ENCODE measurements at places on chromosomes 6 and 20.

DNA sequence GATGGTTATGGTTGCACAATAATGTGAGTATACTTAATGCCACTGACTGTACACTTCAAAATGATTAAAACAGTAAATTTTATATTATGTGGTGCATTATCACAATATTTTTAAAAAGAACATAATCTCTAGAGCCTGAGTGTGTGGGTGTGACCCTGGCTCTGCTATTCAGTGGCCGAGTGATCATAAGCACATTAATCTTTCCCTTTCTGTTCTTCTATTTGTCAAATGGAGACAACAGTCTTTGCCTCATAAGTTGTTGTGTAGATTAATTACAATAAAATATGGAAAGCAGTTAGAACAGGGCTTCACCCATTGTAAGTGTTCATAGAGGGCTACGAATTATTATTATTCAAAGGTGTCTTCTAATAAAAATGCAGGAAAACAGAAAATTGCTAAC lies 548.6 kb downstream of the HTR1B start:
- DNase-seq = no peak

DNA sequence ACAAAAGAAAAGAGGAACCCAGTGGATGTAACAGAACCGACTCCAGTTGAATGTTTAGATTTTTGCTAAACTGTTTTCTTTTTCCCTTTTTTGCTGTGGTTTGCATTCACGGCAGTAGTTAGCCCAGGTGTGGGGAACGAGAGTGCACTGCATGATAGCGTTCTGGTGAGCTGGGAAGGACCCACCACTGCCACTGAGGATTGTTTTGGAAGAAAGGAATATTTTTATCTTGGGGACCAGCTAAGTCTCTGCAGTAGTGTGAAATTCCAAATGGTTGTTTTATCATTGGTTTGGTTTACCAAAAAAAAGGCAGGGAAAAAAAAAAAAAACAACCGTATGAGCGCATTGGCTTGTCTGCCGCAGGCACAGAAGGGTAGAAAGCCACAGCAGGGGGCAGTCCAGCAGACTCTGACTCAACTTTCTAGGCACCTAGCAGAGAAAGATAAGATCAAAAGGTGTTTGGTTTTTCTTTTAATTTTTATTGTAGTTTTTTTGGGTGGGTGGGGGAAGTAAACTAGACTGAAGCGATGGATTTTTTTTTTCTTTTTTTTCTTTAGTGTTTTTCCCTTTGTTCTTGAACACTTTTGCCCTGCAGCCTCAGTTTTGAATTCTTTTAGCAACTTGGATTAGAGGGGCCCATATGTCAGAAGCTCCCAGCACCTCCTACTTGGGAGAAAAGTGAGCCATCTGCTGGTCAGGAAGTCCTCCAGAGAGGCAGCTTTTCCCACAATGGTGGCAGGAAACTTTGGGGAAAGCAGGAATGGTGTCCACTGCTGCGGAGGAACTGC lies 13.5 kb upstream of the RAB5IF start:
- DNase-seq = peak; percentile 43

GRCh38 chr6:157059781-157060180 lies 263.5 kb downstream of the TMEM242 start:
- no peak for DNase-seq

DNA sequence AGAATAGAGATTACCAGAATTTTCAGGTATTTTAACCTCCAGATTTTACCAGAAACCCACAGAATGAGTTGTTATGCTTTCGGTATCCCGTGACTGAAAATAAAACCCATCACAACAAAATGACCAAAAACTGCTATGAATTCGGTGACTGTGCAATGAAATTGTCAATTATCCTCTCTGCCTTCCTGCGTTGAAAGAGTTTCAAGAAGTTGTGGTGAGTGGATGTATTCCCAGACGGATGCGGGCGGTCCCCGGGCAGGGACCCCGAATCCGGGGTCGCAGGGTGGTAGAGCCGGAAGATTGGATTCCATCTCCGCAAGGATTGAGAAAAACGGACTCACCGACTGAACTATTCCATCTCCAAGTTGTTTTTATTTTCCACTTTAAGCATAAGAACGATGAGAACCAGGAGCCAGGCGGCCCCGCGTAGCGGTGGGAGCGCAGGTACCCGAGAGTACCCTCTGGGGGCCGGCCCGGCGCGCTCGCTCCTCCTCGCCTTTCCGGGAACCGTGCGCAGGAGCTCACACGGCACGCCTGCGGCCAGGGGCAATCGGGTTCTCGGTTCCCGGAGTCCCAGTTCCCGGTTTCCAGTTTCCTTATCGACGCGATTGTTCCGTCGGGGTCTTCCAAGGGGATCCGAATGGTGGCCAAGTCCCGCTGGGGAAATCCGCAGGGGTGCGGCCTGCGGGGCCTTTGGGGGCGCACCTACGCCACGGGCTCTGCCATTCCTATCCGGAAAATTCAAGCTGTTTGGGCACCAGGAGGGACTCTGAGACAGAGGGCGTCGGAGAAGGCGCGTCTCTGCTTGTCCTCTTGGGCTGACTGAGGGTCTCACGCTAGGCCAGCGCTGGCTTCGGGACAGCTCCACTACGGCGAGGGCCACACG lies 104.9 kb upstream of the PRDM1 start:
- DNase-seq = no peak

- no peak for DNase-seq
Measured at GRCh38 chr6:134725590-134725989, 224.3 kb downstream of the ALDH8A1 start.

DNA sequence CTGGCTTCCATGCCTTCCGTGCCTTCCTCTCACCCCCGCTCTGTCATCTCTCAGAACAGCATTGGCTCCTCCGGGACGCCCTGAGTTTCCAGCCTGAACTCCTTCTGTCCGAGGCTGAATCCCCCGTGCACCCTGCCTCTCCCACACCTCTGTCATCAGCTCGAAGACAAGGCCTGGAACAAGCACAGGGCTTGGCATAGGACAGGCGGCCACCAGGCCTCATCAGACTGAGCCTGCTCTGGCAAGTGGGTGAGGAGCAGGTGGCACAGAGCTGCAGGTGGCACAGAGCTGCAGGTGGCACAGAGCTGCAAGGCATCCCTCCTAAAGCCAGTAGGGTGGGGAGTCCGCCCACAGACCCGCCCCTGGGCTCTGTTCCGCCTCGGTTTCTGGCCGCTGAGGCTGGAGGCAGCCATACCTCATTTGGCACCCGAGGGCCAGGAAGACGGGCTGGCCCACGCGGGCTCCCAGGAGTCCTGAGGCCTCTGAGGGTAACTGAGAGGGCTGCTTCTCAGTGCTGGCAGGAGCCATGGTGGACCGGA lies 60.2 kb downstream of the EZR start:
- no peak for DNase-seq

DNA sequence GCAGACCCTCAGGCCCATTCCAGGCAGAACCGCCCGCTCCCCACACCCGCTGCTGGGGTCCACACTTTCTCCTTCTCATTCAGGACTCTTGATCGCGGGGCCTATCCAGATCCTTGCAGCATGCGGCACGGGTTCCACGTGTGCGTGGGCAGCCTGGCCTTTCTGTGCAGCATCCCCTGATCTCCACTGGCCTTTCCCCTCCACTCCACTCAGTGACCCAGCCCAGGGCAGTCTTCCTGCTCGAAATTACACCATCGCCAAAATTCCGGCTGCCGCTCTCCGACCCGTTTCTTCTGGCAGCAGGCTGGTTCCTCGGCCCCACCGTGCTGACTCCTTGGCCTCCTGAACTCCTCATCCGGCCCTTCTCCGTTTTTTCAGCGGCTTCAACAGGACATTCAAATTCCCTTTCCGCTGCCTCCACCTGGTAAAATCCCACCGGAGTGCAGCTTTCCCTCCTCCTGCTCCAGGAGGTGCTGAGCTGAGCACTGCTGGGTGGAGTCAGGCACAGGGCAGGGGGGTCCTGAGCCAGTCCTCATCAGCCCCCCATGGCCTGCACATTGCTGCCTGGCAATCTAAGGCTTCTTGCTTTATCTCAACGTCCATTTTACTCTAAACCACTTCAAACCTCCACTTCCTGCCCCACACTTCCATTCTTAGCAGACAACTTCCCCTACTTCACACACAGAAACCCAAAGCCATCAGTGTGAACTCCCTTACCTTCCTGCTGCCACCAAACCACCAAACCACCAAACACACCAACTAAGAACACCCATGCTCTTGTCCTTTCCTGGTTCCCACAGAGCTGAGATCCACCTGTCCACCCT lies 9.0 kb downstream of the SFT2D1 start:
- no peak for DNase-seq

GRCh38 chr6:149354009-149354408 lies 36.5 kb downstream of the TAB2 start:
- DNase-seq = no peak

DNA sequence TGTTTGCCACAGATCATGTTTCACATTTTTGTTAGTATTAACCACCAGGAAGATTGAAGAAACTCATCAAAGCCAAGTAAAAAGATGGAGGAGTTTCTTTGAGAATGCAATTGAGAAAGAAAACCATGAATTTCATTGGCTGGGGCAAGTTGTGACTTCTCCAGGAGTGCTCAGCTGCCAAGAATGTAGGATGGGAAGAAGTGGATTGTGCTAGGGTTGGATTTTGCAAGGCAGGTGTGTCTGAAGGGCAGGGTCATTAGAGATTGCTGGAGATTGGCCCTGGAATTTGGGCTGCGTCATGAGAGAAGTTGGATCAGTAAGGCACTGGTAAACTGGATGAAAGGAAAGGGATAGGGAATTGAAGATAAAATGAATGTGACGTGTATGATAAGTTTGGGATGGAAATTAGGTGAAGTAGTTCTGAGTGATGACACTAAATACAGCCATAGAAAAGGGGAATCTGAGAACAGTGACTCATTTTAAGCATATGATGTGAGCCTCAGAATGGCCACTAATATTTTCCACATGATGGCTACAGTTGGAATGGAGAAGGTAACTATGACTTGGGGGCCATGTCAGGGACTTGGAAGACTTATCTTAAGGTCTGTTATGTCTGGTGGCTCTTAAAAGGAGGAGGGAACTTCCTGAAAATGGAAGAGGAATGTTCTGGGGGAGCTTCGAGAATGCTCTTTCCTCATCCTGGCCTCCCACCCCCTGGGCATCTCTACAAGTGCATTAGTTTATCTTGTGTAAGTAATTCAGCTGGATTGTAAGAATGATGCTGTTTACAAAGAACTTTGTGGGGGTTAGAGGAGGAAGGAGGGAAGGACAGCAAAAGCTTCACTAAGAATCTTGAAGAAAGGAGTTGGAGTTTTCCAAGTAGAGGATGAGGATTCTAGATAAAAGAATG lies 27.8 kb upstream of the ERVFRD-1 start:
- no peak for DNase-seq

GRCh38 chr20:32482442-32483261 lies 102.5 kb downstream of the NOL4L start:
- DNase-seq = peak; percentile 32

GRCh38 chr6:24981386-24981760 lies 45.6 kb upstream of the RIPOR2 start:
- DNase-seq = no peak

DNA sequence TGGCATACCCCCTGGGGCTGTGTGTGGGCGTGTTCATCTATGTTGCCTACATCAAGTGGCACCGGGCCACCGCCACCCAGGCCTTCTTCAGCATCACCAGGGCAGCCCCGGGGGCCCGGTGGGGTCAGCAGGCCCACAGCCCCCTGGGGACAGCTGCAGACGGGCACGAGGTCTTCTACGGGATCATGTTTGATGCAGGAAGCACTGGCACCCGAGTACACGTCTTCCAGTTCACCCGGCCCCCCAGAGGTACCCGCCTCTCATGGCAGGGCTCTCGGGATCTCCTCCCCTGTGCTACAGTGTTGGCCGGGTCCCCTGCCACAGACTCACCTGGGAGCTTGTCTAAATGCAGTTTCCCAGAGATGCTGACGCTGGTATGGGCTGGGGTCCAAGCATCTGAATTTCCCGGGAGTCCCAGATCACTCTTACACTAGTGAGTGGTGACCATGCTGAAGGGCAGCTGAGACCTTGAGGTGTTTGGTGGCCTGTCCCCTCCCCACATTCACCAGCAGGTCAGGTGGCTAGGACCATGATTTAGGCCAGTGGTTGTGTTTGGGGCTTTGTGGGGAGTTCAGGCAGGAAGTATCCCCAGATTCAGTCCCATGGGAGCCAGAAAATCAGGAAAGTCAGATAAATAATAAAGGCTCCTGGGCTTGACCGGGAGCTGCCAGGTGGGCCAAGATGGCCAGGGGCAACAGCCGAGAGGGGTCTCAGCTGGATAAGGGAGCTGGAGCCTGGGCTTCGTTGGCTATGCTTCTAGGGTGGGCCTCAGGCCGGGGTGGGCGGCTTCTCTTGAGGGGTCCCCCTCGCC lies 11.8 kb downstream of the ENTPD6 start:
- no peak for DNase-seq

DNA sequence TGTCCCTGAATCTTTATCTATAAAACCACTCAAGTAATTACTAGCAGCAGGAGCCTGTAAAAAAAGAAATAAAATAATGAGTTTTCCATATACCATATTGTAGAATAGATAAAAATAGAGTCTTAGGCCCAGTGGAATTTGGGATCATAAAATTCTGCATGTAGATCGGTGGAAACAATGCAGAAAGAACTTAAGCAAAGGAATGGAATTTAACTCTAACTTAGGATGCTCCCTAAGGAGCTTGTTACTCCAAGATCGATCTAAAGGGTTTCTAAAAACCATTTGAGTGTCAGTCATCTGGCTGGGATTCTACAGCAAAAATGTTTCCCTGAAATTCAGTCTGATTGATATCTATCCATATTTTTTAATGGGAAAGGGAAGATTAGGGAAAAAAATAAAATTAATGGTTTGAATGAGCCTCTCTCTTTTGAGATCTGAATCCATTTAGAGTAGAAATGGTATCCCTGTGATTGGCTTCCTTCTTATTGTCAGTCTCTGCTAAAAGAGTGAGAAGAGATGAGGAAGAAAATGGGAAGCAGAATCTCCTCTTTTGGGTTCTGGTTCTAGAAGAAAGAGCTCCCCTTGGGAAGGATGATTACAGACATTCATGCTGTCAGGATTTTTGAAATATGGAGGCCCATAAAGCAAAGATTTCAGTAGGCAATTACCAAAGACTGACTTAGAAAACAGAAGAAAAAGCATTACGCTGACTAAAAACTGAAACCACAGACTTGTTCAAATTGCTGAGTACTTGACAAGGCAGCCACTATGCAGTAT lies 564.3 kb upstream of the MARCKS start:
- DNase-seq = peak; percentile 7

GRCh38 chr6:136701045-136701444 lies 91.2 kb downstream of the MAP3K5 start:
- DNase-seq = no peak

DNA sequence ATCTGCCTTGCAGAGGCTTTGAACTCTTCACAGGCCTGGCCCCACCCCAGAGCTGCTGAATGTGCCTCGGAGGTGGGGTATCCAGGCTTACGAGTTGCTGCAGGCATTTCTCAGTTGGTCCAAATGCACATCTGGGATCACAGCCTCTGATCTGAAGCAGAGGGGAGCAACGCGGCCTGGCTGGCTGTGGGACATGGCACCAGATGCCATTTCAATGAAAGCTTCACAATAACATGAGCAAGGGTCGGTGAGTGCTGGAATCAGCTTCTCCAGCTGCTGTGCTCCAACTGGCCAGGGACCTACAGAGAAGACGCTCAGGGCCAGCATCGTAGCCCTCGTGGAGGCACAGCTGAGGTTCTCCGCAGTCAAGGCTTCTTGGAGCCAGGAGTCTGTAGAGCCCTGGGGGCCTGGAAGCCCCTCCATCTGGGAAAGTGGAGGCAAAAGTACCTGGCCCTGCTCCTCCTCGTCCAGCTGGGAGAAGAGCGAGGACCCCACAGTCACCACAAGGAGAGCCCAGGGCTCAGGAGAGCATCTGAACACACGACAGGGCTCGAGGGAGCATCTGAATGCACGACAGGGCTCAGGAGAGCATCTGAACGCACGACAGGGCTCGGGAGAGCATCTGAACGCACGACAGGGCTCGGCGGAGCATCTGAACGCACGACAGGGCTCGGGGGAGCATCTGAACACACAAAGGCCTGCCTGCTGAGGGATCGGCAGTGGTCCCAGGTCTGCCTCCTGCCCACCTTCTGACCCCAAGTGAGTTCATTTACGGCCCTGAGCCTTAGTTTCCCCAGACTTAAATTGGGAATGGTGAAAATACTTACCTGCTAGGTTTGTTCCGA lies 165.2 kb downstream of the DLL1 start:
- no peak for DNase-seq

Measured in pons (tissue), 1 donor.